Transverse colon (tissue), 4 donors: ENCODE measurements at places on chromosomes 1 and 21. TPM values are rescaled to one million over a fixed set of nuclear protein-coding genes. Genes with fewer than 3 reads are reported as not detected.

- DNase-seq, result no peak
These were observed 475.4 kb downstream of the PTPRU start for GRCh38 chr1:29711582-29712283.

RPE65 gene
- not detected for total RNA-seq

ZFP69 gene
- 2.7 TPM for total RNA-seq

DIO1 gene
- not detected for total RNA-seq

PCBP3 gene
- 4.1 TPM for total RNA-seq

- no peak for DNase-seq
These were observed 21.6 kb upstream of the VPS13D start for GRCh38 chr1:12208271-12208670.

GRCh38 chr1:8396786-8397406, 79.0 kb downstream of the SLC45A1 start:
- DNase-seq, result peak; percentile 34

CTSS gene
- 454 TPM for total RNA-seq

PRDM2 gene
- 40.5 TPM for total RNA-seq

DNA sequence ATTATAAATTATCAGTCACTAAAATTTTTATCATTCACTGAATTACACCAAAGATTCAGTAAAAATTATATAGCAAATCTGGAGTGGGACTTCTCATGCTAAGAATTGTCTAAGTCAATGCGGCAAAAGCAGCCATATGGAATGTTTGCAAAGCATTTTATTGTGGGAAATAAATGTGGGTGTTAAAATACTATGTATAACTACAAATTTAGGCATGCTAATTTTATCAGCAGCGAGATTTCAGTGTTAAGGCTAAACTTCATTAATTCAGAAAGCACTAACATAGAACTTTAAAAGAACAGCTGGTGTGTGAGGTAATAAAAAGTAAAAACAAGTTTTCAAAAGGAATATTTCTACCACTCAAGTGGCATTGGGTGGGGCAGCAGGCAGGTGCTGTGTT, 21.4 kb downstream of the COLGALT2 start:
- DNase-seq, result no peak

- no peak for DNase-seq
These were observed 127.7 kb downstream of the PRDM16 start for GRCh38 chr1:3196577-3197245.

GRCh38 chr1:85188530-85188929, 12.3 kb downstream of the SYDE2 start:
- DNase-seq, result no peak

GRCh38 chr1:43867976-43868740, 65.4 kb upstream of the ARTN start:
- no peak for DNase-seq

- no peak for DNase-seq
These were observed 136.4 kb upstream of the DEPDC1 start for GRCh38 chr1:68633141-68633919.

FBXO44 gene
- 10.0 TPM for total RNA-seq

UAP1 gene
- 95.0 TPM for total RNA-seq

DNA sequence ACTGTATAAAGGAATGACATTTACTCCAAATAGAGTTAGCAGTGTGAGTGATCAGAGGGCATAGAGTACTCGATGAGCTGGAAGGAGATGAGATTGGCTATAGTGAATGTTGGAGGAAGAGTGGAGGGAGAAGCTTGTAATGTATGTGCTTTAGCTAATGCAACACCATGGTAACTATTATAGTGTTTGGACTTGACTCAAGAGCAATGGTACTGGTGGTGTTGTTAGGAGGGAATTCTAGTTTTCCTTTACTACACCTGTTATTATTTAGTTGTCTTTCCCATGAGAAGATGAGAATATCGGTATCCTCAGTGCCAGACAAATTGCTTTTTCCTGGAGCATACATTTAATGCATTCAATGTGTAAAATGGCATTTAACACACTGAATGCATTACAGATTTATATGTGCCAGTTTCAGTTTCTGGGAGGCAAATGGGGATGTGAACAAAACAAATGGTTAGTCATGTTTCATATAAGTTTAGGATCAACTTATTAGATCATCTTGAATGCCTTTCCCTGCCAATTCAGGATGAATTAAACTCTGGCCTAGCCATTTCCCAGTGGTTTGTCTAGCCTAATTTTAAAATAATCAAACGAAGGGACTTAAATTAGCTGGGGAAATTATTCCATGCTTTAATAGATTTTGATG, 291.1 kb upstream of the ADAMTS5 start:
- DNase-seq, result no peak

DNA sequence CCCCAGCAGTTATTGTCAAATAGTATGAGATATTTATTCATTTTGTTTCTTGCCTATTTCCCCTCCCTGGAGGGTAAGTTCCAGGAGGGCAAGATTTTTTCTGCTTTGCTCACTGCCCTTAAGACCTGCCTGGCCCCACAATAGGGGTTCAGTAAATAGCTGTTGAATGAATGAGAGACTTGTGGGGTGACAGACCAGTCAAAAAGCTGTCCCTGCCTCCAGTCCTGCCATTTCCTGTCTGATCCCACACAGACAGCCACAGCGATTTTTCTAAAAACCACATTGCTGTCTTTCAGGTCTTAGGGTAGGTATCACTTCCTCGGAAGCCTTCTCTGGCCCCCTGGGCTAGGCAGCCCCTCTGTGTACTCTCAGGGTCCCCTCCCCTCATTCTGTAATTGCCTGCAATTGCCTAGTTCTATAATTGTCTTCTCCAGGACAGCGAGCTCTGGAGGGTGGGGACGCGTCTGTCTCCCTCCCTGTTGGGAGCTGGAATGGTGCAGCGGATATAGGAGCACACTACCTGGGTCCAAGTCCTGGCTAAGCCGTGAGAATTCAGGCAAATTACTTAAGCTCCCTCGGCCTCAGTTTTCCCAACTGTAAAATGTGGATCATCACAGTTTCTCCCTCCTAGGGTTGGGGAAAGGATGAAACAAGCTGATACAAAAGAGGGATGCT, 1.8 kb upstream of the EXTL1 start:
- DNase-seq, result no peak

C4BPB gene
- total RNA-seq, result not detected

RYR2 gene
- total RNA-seq, result 1.2 TPM

DNA sequence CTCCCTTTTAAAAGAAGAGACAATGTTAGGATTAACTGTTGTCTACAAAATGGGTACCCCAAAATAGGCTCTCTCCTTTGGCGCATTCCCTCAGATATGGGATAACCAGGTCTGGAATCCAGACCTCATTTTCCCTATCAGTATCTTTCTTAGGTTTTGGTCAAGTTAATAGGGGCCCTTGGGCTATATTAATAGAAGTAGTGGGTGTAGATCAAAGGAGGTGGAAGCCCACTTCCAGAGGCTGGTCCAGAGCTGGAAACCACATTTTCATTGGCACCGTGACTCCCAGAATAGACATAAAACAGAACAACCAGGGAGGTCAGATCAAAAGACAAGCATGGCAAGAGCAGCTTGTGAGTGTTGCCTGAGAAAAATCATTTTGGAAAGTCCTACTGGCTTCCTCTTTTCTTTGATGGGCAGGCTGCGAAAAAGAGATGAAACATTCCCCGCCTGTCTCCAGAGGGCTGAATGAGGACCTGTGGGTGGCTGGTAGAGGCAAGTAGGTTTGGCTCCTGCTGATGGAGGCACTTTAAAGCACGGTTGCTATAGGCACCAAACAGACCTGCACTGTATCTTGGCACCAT, 25.8 kb upstream of the KIF21B start:
- no peak for DNase-seq

AIRE gene
- total RNA-seq, result not detected

OR2T33 gene
- total RNA-seq, result not detected

DNA sequence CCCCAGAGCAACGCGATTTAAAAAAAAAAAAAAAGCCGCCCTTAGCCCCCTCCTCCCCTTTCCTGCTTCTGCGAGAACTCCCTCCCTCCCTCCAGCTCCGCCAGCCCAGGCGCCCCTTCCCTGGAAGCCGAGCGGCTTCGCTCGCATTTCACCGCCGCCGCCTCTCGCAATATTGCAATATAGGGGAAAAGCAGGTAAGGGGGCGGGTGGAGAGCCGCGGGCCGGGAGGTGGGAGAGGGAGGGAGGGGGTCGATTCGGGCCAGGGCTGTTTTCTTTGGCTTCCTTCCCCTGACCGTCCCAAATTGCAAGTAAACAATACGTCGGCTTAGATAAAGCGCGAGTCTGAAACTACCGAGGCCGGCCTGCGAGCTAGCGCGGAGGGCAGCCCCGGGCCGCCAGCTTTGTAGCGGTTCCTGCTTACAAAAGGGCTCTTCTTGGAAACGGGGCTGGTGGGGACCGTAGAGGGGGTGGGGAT, 408 bp downstream of the LMO4 start:
- peak; percentile 57 for DNase-seq

DNA sequence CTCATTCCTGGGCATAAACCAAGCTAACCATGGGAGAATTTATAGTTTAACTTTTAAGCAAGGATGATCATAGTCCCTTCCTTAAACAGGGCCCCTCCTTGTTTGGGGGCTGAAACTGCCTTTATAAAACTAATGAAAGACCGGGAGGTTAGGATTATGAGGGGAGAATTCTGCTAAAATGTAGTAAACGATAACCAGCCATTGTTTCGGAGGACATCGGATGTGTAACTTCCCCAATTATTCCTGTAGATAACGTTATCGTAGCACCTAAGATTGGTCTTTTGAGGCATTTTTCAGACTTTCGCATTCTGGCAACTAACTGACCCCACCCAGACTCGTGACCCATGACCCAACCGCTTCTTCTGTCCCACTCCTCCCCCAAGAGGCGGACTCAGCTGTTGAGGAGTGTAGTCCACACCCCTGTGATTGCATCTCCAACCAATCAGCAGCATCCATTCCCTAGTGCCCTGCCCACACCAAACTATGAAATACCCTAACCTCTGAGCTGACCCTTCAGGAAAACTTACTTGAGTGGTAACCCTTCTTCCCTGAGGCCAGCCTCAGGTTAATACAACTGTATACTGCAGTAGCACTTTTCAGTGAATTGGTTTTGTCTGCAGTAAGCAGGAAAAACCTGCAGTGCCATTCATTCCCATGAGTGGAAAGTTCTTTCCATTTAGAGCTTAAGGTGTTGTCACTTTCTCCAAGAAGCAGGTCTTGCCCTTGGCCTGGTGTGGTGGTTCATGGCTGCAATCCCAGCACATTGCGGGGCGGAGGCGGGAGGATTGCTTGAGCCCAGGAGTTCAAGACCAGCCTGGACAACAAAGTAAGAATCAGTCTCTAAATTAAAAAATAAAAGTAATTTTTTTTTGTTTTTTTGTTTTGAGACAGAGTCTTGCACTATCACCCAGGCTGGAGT, 823 bp upstream of the SYF2 start:
- peak; percentile 90 for DNase-seq

ZNF697 gene
- total RNA-seq, result 3.3 TPM

DNA sequence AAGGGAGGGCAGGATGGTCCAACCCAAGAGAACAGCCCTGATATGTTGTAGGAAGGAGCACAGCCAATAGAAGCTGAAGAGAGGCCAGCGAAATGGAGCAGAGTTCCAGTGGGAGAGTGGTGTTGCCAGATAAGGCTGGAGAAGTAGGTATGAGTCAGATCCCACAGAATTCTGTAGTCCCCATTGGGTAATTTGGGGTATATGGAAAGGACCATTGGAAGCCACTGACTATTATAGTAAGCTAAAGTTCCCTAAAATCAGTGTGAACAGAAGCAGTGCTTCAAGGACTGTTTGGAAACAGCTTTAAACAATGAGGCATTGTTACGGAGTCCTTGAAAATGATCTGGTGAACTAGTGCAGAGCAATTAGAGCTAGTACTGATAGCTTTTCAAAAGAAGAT, 63.0 kb downstream of the DISP1 start:
- DNase-seq, result no peak

- DNase-seq, result no peak
These were observed 10.2 kb downstream of the C1orf94 start for GRCh38 chr1:34186741-34187494.

OR14K1 gene
- 1.4 TPM for total RNA-seq

DNA sequence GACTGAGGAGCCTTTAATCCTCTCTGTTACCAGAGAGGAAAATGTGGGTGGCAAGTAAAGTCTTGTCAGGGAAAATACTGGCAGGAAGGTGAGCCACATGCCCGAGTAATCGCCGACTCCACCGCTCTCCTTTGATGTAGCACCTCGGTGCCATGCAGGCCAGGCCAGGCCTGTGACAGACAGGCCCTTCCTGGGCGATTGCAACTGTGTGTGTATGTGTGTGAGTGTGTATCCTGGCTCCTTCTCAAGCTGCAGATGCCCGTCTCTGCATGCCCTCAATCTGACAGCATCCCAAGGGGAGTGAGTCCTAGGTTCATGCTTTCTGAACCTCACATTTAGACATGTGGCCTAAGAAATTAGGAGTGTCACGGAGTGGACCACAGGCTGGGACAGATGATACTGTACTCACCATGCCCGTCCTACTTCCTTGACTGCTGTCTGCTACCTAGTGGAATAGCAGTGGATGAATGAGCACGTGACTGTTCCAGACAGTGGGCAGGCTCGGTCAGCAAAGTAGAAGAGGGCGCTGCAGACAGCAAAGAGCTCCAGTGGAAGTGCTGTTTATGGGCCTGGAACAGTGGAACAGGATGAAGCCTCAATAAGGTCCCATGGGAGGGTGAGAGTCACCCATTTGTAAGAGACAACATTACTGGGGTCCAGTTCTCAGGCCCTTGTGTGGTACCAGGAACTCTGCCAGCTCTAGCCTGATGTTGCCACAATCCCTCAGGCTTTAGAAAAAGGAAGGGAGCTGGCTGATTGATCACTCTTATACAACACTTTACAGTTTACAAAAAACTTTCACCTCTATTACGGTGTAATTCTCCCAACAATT, 25.3 kb downstream of the SERTAD4 start:
- DNase-seq, result no peak
